Activated CD4-positive, alpha-beta T cell treated with anti-CD3 and anti-CD28 coated beads for 24 hours (primary cell): ENCODE measurements at places on chromosomes 3 and 15.

DNA sequence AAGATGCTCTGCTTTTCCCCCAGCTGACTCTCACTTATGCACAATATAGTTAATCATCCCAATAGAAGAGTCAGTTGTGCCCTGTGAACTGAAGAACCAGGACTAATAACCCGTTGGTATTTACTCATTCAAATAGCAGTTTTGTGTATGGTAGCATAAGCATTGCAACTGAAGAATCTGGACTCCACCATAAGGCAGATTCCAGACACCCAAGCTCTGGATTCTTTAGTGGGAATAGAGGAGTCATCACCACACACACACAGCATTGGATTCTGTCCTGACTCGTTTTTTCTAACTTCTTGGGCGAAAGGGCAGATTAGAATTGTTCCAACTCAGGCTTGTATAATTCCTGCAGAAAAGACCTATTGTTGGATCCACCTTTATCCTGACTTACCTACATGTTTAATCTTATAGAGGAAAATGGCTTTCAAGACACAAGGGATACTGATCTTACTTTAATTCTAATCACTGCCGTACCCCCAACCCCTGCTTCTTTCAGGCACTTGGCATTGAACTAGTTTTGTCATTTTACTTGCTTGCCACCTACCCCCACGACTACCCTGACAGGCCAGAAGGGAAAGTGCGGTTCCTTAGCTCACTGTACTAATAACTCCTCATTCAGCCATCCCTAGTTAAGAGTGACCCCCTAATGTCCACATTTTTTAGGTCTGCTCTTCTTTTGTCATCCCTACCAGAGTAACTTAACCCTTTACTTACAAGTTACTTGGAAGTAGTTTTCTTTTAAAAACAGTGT lies 42.3 kb downstream of the NKIRAS1 start:
- DNase-seq: no peak

DNA sequence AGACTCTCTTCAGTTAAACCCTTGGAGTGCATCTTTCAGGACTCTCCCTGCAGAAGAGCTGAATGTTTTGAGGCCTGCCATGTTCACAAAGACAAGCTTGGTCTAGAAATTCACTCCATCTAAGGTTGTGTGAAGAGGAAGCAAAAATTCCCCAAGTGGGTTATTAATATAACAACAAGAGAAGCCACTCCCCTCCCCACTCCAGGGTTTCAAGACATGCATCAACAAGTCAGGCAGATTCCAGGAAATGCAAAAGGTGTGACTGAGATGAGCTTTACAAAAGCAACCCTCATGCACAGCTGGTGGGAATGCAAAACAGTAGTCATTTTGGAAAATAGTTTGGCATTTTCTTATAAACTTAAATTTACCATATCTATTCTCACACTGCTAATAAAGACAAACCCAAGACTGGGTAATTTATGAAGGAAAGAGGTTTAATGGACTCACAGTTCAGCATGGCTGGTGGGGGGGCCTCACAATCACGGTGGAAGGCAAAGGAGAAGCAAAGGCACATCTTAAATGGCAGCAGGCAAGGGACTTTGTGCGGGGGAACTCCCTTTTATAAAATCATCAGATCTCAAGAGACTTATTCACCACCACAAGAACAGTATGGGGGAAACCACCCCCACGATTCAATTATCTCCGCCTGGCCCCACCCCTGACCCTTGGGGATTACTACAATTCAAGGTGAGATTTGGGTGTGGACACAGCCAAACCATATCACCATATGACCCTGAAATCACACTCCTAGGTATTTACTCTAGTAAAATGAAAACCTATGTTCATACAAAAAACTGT lies 31.3 kb downstream of the TARS3 start:
- DNase-seq: no peak

- no peak for DNase-seq
Observed at GRCh38 chr15:34802803-34803750, 7.7 kb upstream of the ACTC1 start.

GRCh38 chr3:187291001-187291511 lies 481 bp downstream of the MASP1 start:
- DNase-seq: no peak
